ENCODE measurements at places on chromosomes 6 and 20.

- DNase-seq: no peak
These were observed 165.2 kb downstream of the GRIK2 start for GRCh38 chr6:101558712-101559111.

DNA sequence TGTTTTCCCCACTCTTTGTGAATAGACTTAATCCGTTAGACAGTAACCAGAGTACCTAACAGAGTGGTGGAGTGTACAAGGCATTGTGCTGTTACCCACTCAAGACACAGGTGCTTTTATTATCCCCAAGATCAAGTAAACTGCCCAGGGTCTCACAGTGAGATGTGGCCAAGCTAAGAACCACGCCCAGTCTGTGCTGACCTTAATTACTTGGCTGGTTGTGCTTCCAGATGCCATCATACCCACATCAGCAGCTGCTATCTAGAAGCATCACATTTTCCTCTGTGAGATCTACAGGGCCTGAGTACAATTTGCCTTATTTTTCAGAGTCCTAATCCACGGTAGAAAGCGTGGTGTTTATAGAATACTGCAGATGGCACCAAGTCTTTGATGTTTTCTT is 70.3 kb downstream of the GFRA4 start:
- DNase-seq: no peak

GRCh38 chr20:41245086-41245707 is 72.3 kb downstream of the ZHX3 start:
- DNase-seq: no peak

GRCh38 chr20:45293041-45294002 is 13.3 kb upstream of the RBPJL start:
- DNase-seq: peak; percentile 70

DNA sequence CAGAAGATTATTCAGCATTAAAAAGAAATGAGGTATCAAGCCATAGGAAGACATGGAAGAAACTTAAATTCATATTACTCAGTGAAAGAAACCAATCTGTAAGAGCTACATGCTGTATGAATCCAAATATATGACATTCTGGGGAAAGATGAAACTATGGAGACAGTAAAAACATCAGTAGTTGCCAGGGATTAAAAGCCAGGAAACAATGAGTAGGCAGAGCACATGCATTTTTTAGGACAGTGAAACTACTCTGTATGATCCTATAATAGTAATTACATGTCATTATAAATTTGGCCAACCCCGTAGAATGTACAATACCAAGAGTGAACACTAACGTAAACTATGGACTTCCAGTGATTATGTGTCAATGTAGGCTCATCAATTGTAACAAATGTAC is 92.8 kb upstream of the RNF217 start:
- DNase-seq: no peak

DNA sequence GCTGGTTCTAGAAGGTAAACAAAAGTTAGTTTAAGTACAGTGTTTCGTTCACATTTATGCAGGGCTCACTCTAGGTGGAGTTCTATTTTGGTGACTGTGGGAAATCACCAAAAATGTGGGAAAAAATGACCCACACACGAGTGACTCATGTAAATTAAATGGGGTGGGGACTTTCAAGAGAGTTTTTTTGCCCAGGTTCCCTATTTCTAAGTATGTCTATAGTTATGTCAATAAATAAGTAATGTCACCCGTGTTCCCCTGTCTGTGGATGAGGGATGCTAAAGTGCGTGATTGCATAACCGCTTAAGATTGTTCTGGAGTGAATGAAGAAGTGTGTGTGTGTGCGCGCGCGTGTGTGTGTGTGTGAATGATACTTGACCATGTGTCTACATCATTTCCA is 69.1 kb downstream of the MYB start:
- no peak for DNase-seq

- DNase-seq: no peak
These were observed 121.0 kb downstream of the FHL5 start for GRCh38 chr6:96683819-96684528.

GRCh38 chr6:166308033-166308768 is at the start of gene PRR18:
Gene PRR18, minus strand, starts transcription at chr6:166308392. Its CDS starts 250 bp downstream, at chr6:166308142.
- DNase-seq: no peak

GRCh38 chr20:51800060-51800871 is 2.1 kb downstream of the SALL4 start:
- DNase-seq: peak; percentile 24
